ENCODE measurements at places on chromosomes 3 and 15.

- DNase-seq = no peak
Observed at GRCh38 chr3:53949541-53949940, 57.9 kb upstream of the SELENOK start.

DNA sequence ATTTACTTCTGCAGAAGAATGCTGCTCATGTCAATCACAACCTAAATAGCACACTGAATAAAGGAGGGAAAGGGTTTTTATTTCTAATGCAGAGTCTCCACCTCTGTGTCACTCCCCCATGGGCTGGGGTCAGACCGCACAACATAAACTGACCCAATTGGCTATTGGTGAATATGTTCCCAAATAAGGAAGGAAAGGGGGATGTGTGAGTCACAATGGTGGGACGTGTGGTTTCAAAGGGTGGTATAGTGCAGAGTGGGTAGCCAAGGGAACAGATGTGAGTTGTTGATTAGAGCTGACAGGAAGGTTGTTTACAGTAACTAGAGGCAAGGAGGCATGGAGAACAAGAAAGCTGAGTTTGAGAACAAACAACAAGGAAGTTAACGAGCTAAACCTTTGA lies 491.8 kb downstream of the ZPLD1 start:
- DNase-seq = peak; percentile 18

DNA sequence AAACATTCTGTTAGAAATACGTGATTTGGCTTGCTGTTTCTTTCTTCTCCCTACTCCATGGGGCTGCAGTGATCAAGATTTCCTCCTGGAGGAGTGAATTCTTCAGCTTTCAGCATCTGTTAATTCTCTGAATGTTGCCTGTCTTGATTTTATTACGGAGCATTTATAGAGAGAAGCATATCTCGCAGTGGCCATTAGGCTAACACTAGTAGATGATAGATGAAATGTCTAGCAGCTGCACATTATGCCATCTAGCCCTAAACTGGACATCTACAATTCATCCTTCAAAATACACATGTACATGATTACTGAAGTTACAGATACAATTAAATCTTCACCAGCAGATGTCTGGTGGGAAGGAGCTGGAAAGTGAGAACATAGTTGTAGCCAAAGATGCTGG lies 769.8 kb upstream of the NECTIN3 start:
- no peak for DNase-seq

DNA sequence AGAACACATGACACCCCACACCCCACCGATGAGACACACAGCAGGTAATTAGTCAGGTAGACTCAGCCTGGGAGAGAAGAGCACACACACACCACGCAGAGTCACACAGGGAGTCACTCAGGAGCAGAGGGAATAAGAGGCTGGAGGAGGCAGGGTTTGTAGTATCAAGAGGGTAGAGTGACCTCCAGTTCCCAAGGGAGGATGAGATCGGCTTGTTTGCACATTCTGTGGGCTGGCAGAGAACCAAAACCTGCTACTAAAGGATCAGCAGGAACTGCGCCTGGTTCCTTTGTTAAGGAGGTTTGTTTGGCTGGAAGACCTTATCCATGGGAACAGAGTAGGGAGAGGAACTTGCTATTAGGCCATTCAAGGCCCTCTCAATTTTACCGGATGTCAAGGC lies 281.4 kb upstream of the SLCO3A1 start:
- no peak for DNase-seq

DNA sequence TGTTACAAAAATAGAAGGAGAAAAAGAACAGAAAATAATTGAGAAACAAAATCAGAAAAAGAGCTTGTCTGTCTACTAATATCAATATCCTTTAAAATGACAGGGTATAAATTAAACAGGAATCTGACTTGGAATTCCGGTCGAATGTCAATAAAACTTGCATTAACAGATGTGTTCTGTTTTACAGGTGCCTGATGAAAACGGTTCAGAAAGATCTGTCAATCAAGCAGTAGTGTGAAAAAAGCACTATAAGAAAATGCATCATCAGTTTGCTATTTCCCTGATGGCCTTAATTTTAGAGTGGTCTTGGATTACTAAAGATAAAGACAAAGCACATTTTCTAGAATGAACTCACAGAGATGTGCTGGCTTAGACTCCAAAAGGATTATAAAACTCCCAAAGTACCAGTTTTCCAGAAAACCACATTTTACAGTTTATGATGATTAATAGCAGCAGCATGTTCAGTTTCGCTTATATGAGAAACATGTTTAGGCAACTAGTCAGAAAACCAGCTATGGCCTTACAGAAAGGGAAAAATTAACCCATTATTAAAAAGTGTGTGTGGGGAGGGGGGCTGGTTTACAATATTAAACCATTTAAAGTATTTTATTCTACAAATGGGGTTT lies 8.2 kb upstream of the C3orf38 start:
- no peak for DNase-seq

DNA sequence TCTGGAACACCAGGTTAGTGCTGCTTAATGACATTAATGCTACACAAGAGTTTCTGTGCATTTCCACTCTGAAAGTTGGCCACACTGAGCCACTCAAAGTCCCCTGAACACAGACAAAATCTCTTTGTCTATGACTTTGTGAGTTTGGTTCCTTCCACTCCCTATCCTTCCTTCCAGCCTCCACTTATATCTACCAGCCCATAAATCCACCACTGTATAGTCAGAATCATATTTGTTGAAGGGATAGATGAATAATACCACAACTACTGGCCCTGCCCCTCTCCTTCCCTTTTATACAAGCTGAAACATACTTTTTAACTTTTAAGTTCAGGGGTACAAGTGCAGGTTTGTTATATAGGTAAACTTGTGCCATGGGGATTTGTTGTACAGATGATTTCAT lies 127.5 kb downstream of the ABHD5 start:
- no peak for DNase-seq

DNA sequence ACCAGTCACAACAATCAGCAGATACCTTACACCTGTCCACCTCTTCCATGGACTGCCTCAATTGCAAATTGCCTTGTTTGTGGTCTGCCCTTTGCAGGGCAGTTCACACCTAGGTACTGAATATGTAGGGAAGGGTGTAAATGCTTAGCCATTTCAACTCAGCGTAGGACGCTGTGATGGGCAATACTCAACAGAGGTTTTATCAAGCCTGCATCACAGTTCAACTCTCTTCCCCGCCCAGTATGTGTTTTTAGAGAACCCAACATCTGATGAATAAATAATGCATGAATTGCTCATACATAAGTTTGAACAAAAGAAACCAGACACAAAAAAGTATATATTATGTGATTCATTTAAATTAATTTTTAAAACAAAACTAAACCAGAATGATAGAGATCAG lies 124.4 kb downstream of the P2RY1 start:
- DNase-seq = no peak

DNA sequence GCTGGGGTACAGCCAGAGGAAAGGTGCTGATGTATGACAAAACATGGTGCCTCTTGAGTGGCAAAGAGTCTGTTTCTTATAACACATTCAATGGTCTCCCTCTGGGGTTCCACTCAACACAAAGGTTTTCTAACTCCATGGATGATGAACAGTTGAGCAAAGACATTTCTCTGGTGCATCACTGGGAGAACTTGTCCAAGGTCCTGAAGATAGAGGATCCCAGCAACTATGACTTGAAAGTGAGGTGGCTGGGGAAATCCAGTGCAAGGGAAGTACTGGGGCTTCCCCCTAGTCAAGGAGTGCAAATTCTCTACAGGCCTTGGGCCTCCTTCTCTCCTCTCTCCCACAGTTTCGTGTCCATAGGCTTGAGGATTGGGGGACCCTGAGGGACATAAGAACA lies 431.1 kb downstream of the WDR72 start:
- peak; percentile 27 for DNase-seq

- DNase-seq = peak; percentile 92
Observed at GRCh38 chr15:64905119-64905831, 6.4 kb upstream of the ANKDD1A start.

GRCh38 chr15:88661761-88662556 lies 23.1 kb downstream of the ISG20 start:
- DNase-seq = no peak

DNA sequence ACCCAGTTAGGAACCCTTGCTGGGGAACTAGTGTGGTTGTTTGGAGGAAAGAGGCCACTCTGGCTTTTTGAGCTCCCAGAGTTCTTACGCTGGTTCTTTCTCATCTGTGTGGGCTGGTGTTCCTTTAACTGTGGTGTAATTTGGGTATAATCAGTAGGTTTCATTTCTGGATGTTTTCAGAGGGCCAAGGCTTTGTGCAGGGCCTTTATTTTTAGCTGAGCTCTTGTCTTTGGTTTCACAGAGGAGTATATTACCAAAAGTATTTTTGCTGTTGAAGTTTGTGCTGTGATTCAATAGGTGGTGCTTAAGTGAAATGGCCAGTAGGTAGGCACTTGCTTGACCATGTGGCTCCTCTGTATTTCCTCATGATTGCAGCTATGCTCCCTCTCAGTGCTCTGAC lies 357.9 kb downstream of the KCNH8 start:
- DNase-seq = no peak

DNA sequence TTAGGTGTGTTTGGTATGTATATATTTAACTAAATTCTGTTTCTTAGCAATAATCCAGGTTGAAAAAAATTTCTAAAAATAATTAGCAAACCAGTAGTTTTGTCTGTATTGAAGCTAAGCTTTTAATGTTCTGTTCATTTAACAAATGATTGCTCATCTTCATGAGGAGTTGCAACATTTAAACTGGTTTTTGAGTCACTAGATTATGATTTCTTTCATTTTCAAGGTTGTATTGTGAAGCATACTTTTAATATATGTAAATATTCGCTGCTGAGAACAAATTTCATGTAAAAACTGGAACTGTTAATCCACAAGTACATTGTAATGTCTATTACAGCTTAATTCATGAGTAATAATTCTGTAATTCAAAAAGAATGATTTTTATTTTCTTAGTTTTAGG lies 192.7 kb downstream of the MBNL1 start:
- no peak for DNase-seq

DNA sequence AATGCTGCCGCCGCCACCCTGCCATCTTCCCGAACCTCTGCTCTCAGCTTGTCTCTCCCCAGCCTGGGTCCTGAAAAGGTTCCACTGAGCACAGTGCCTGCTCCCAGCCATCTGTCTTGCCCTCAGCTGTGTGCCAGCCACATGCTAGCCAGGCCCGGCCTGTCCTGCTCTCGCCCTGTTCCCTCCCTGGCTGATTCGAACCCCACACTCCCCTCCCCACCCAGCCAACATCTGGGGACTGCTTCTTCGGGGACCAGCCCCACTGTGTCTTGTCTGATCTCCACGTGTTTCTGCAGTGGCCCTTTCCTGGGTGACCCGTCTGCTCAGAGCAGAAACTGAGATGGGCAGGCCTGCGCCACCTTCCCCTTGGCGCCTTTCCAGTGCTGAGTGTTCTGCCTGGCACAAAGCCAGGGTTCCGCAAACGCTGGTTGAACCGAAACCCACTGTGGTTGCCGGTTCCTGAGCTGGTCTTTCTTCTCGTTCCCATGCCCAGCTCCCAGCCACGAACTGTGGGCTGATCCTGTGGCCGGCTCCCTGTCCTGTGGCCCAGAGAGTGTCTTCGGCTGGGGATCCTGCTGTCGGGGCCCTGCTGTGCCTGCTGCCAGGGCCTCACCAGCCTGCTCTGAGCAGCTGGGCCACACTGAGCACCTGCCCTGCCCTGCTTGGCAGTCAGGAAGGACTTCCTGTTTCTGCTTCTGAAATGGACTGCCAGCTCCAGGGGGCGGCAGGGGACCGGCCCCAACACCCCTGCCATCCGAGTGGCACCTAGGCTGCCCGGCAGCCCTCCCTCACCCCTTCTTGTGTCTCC lies 62.7 kb upstream of the KLF13 start:
- peak; percentile 1 for DNase-seq

GRCh38 chr3:98068824-98069223 lies 18.1 kb upstream of the OR5AC2 start:
- no peak for DNase-seq

DNA sequence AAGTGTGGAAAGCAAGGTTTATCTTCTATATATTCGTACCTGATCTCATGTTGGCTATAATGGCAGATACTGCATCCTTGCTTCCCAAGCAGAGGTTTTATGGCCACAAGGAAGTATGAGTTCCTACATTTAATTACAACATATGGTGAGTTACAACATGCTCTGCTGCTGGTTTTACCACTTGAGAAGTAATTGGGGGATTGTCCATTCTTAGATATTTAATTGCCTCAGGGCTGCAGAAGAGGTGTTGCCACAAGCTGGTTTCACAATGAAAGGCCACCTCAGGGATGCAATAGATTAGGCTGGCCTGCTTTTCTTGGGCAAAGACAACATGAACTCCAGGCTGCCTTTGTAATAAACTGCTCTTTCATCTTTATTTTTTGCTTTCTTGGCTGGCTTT lies 48.6 kb downstream of the RAP2B start:
- DNase-seq = peak; percentile 9

- DNase-seq = no peak
Observed at GRCh38 chr3:172776049-172776717, 25.7 kb downstream of the ECT2 start.

DNA sequence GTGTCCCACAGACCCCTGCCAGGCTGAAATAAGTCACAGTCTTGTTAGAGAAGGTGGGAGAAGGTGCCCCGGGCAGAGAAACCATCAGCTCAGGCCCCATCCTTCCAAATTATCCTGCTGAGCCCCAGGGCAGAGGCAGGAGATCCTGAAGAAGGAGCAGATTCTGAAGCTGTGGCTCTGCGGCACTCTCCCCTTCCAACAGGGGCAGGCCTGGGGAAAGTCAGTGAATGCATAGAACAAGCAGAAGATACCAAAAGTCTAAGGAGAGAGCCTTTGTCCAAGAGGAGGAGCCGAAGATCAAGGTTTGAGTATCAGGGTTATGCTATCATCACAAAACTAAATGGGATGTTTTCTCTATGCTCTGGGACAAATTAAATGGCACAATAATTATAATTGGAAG lies 249.3 kb downstream of the XXYLT1 start:
- no peak for DNase-seq

- DNase-seq = no peak
Observed at GRCh38 chr3:158026236-158026635, 80.0 kb downstream of the SHOX2 start.

- no peak for DNase-seq
Observed at GRCh38 chr15:68196445-68197169, 8.5 kb downstream of the CALML4 start.

DNA sequence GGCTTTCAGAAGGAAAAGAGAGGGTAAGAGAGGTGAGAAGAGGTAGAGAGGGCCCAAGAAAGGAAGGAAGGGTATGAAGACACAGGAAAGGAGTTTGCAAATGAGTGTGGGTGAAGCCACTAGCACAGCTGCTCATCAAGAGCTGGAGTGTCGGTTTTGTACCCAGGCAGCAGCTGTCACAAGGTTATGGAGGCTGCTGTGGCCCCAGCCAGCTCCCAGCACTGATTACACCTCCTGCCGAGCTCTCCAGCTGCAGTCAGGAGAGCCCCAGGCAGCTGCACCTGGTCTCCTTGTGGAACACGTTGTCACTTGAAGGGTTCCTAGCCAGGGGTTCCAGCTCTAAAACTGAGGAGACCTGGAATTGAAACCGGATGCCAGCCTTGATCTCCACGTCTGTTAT lies 60.4 kb upstream of the CHD2 start:
- no peak for DNase-seq
